ENCODE measurements at places on chromosomes 5 and 9. TPM values are rescaled to one million over a fixed set of nuclear protein-coding genes. Genes with fewer than 3 reads are reported as not detected.

Gene ARPC5L
- 67.0 TPM for total RNA-seq

Gene ACTBL2
- not detected for total RNA-seq

Gene NPDC1
- total RNA-seq, result 116 TPM

Gene CCNJL
- total RNA-seq, result 65.0 TPM

Gene CDH10
- total RNA-seq, result 15.8 TPM

Gene SLC6A18
- not detected for total RNA-seq

Gene PCDHA9
- 1.7 TPM for total RNA-seq

Gene SNAPC3
- total RNA-seq, result 31.8 TPM

Gene QRFP
- not detected for total RNA-seq

Gene GPR150
- not detected for total RNA-seq

Gene FRMD3
- total RNA-seq, result 0.59 TPM

Gene GRM6
- not detected for total RNA-seq

Gene FRMPD1
- 0.08 TPM for total RNA-seq

Gene CXXC5
- 37.3 TPM for total RNA-seq

Gene NFIL3
- total RNA-seq, result 9.6 TPM

Gene SMIM33
- total RNA-seq, result not detected

Gene SMIM23
- total RNA-seq, result not detected

Gene ELAVL2
- total RNA-seq, result 10.3 TPM

Gene FOXE1
- not detected for total RNA-seq

Gene FXN
- total RNA-seq, result 14.4 TPM

Gene STPG3
- total RNA-seq, result not detected

Gene CEP120
- total RNA-seq, result 13.6 TPM

All from endothelial cell (in vitro differentiated cells).